IMR-90 (cell line): ENCODE measurements at places on chromosomes 5 and 9. TPM values are rescaled to one million over a fixed set of nuclear protein-coding genes. Genes with fewer than 3 reads are reported as not detected.

DNA sequence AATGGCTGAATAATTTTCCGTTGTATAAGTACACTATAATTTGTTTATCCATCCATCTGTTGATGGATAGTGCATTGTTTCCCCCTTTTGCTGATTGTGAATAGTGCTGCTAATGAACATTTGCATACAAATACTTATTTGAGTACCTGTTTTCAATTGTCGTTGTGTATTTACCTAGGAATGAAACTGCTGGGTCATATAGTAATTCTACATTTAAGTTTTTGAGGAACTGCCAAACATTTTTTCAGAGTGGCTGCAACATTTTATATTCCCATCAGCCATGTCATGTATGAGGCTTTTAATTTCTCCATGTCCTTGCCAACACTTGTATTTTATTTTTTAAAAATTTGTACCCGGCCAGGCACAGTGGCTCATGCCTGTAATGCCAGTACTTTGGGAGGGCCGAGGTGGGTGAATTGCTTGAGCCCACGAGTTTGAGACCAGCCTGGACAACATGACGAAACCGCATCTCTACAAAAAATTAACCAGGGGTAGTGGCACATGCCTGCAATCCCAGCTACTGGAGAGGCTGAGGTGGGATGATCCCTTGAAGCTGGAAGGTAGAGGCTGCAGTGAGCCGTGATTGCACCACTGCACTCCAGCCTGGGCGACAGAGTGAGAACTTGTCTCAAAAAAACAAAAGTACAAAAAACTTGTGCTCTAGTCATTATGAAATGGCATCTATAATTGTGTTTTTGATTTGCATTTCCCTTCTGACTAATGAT is 2.2 kb upstream of the ANXA6 start:
- no peak for DNase-seq

TSSK1B gene
- under 0.01 and 0.18 TPM in 2 replicates for total RNA-seq

SHISAL2B gene
- total RNA-seq = not detected in 2 replicates

SLC6A3 gene
- not detected in 2 replicates for total RNA-seq

CTSL gene
- total RNA-seq = 57.0 and 89.7 TPM in 2 replicates

PCDHB3 gene
- under 0.01 and 0.18 TPM in 2 replicates for total RNA-seq

GRCh38 chr9:96071076-96071814 is 195.8 kb downstream of the ERCC6L2 start:
- peak; percentile 47 for DNase-seq

DNA sequence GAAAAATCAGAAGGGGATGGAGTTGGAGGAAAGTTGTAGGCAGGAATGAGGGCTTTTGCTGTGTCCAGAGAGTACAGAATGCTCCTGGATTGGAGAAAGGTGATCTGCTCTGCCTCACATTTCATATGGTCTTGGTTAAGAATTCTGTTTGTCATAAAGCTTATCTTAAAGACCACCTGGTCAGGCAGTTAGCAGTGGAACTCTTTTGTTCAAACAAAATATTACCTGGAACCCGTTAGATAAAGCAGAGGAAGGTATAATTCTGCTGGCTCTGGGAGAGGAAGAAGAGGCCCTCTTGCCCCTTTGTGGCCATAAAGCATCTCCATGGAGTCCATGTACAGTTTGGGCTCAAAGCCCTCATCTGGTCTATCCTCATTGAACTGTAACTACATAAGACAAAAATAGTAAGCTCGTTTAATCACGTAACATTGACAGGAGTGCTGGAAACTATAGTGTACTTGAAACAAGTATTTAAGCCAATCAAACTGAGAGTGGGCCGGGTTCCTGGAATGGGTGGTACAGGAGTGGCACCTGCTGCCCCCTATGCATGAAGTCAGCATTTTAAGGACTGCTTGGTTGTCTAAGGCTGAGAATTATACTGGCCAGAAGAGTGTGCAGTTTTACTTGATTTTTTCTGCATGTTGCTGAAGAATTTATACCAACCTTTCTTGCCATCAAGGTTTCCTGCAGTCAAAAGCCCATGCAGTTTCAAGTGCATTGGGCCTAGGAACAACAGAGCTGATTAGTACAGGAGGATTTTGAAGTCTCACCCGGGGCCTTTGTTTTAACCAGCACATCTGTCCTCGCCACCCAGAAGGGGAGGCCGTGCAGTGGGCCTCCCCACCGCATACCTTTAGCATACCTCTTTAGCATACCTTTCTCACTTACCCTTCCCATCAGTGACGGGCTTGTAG is 39.9 kb downstream of the STXBP1 start:
- DNase-seq = no peak
